Stimulated activated CD8-positive, alpha-beta memory T cell treated with anti-CD3 and anti-CD28 coated beads, Interleukin-2, amount 100 ng/mL, for 48 hours (primary cell): ENCODE measurements at places on chromosomes 2 and 18.
A peak's percentile ranks its signal among the peaks of the same experiment; 100 is the strongest.

DNA sequence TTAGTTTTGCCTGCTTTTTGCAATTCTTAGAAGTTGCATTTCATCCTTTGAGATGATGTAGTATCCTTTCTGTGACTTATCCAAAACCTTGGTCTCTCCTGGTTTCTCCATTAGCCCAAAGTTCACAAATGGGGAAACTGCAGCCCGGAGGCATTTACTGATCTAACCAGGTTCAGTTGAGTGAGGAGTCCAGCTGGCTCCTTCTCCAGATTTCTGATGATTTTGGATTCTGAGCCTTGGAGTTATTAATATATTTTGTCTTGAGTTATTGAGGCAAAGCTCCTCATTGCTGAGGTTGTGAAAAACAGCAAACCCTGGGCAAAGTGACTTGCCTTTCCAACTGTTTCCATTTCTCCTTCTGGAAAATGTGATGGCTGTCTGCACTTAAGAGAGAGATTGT is 1.7 kb downstream of the SLC1A4 start:
- DNase-seq, result no peak

GRCh38 chr2:238483021-238483420 is 56.3 kb downstream of the ASB1 start:
- DNase-seq, result no peak

- DNase-seq, result no peak
Measured at GRCh38 chr2:222943820-222944219, 83.0 kb downstream of the ACSL3 start.

GRCh38 chr2:206164261-206164862 is 4.7 kb downstream of the EEF1B2 start:
- no peak for DNase-seq

DNA sequence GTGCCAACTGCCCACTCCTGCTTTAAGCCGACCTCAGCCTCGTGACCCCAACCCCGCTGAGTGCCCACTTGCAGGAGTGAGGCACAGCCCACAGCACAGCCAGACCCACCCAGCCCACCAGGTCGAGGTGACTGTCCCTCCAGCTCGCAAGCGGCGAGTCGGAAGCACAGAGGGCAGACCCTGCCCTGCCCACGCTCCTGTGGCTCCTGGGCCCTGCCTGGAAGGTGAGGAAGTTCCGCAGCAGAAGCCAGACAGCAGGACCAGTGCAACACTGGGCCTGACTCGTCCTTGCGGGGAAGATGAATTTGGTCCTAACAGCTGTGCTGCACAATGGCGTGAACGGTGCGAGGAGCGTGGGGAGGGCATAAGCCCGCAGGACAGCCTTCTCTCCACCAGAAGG is 9.9 kb downstream of the DTYMK start:
- DNase-seq, result no peak

- no peak for DNase-seq
Measured at GRCh38 chr2:96470109-96470508, 35.0 kb downstream of the NEURL3 start.

DNA sequence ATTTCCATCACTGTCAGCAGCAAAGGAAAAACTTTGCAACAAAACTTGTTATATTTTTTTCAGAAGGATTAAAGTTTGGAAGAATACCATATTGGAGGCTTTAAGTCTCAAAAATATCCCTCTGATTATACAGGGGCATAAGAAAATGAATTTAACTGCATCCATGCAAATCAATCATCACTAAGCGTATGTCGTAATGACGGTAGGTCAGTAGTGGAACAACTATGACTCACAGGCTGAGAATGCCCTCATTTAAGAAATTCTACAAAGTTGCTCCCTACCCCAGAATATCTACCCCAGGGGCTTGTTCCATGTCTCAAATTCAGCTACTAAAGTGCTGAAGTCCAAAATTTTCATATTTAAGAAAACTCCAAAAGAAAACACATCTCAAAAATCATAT is 12.5 kb upstream of the NAB1 start:
- DNase-seq, result no peak

DNA sequence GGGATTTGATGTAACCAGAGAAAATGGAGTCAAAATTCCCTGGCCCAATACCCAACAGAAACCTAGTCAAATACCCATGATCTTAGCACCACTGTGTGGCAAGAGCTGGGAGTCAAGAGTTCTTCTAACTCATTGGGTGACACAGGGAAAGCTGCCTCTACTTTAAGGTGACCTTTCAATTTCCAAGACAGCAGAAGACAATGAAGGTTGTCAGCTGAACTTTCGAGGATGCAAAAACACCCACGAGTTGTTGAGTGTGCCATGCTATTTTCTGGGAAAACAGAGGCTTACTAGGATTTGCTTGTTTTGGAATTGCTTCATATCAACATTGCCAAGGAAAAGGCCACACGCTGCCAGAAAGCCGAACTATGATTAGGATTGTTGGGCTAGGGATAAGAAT is 61.6 kb upstream of the CYRIA start:
- DNase-seq, result no peak

DNA sequence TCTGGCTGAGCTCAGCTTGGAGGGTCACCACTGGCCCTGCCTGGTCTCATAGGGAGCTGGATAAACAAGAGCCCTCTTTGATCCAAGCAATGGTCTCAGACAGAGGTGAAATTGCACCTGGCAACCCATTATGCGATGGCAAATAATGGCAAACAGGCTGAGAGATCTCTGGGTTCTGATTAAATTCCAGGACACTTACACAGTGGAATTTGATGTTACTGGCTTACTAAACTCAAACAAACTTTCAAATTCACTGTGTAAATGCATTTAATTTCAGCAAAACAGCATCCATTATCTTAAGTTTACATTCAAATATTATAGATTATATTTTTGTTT is 19.5 kb upstream of the STAT4 start:
- no peak for DNase-seq

DNA sequence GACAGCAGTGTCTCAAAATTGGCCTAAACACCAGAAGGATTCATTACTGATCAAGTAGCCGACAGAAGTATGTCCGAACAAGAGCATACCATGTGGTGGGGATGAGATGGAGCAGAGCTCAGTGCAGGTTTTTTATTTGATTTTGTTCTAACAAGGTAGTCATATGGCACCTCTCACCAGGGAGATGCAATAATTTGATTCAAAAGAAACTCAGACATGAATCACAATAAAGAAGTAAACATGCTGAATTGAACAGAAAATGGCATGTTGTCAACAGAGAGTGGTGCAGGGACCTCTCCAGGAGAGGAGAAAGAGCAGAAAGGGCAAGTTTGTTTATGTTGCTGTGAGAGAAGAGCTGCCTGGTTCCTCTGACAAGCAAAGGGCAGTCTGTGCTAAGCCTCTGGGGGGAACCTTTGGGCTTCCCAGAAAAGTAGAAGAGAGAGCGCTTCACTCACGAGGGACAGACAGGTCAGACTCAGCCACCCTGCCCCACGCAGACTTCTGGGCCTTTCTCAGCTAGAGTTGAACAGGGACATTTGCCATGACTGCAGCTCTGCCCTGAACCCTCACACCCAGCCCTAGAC is 351.3 kb upstream of the RAB12 start:
- DNase-seq, result no peak

- DNase-seq, result no peak
Measured at GRCh38 chr18:8623549-8624106, 14.4 kb downstream of the RAB12 start.

DNA sequence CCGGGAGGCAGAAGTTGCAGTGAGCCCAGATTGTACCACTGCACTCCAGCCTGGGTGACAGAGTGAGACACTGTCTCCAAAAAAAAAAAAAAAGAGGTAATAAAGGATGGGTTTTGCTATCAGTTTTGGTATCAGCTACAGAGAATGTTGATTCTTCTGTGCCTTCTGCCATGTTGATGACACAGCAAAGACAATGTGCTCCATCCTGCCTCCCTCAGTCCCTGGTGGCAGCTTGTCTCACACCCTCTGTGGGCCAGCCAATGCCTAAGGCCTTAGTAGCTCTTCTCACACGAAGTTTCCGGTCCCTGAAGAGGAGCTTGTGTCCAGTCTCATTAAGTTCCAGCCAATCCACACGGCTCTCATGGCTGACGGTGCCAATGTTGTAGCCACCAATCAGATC is 17.6 kb downstream of the IFT172 start:
- no peak for DNase-seq

DNA sequence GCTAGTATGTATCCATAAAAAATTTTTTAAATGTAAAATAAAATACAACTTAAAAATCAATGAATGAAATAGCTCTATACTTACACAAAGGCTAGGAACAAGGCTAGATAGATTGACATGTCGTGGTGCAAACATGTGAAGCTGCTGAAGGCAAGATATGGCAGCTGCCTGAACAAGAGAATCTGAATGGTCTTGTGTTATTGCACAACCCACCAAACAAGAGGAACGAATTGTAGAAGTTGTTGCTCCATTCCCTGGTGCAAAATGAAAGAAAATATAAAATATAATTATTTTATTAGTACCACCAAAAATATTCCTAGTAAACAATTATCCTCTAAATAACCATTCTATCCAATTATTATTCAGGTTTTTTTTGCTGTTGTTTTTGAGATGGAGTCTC is 46.4 kb downstream of the HEATR5B start:
- DNase-seq, result no peak

DNA sequence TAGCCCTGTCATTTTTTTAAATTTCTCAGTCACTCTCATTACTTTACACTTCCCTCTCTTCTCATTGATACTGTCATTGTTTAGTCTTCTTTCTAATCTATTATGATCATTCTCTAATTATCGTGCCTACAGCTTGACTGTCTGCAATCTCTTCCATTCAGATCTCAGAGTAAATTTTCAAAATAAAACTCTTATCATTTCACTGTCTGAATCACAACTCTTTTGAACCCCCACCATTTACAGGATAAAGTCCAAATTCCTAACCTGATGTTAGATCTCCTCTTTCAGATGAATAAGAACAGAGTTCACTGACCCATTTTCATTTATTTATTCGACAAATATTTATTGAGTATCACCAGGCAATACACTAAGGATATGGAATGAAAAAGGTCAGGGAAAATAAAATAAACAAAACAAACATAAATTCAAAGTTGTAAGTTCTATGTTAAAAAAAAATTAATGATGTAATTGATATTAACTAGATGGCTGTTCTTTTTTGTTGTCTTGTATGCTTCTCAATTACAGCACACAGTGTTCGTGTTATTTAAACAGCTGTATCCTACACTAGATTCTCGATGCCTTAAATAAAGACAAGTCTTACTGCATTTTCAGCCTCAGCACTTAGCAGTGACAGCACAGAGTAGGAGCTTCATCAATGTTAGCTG is 631.0 kb downstream of the IRS1 start:
- no peak for DNase-seq

DNA sequence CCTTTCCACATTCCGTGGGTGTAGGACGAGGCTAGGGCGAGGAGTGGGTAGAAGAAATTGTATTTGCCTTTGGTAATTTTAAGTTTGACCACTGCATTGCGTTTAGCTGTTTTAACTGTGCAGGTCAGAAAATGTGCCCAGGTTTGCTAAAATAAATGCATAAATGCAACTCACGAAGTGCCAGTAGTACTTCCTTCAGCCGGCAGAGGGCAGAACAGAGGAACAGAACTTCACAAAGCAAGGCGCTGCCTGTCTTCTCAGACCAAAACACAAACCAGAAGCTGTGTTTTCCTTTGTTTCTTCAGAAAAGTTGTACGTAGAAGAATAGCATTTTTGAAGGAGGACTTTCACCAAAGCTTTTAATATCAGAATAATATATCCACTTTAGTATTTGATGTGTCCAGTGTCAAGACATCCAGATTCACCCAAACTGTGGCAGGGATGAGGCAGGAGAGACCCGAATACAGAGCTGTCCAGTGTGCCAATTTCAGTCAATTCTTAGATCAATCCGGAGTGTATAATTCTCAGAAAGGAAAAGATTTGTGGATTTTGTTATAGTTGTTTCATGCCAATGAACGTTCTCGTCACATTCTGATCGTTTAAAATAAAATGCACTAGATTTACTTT is 348.6 kb downstream of the DLGAP1 start:
- DNase-seq, result peak; percentile 20

- DNase-seq, result no peak
Measured at GRCh38 chr2:45741161-45741850, 89.8 kb downstream of the PRKCE start.

GRCh38 chr2:86238354-86238753 is 39.1 kb downstream of the MRPL35 start:
- DNase-seq, result peak; percentile 23

GRCh38 chr2:195594919-195595694 is 61.9 kb upstream of the SLC39A10 start:
- no peak for DNase-seq
